Activated CD8-positive, alpha-beta T cell treated with anti-CD3 and anti-CD28 coated beads, Interleukin-2, amount 10 ng/mL, durations not matched to agents 7 days and 5 days (primary cell): ENCODE measurements at places on chromosomes 7 and 10.

GRCh38 chr10:21515361-21516241 is 9.9 kb downstream of the SKIDA1 start:
- DNase-seq, result no peak

DNA sequence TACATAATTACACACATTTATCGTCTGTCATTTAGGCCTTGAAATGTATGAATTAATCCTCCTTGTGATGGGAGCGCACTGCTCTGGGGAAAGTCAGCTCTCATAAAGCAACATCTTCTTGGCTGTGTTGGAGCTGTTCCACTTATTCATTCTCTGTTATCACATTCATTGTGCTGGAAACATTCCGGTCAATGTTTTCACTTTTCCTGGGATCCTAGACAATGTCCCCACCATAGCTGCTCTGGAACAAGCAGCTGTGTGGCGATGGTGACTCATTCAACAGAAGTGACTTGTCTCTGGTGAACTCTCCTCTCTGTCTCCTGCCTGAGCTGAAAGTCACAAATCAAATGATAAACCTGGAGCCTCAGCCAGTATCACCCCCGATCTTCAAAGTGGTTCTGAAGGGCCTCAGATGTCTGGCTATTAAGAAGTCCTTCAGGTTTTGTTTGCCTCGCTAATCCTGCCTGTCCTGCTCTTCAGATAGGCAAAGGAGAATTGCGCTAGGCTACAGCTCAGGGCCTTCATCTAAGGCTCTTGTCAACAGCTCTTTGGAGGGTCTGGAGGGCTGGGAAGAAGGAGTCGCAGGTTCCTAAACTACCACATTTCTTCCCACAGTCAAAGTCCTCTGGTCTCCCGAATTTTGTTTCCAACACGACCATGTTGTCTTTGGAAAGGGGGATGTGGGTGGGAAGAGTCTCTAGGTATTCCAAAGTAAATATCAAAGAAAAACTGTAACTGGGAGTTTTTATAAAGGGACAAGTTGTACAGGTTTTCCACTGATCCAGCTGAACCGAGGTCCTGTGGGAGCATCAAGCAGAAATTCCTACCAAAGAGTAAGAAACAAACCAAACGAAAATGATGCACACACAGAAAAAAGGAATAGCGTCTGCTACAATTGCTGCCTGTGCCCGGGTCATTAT is 29.3 kb downstream of the KLF6 start:
- no peak for DNase-seq

GRCh38 chr7:155965010-155965409 is 152.7 kb upstream of the SHH start:
- DNase-seq, result peak; percentile 50

GRCh38 chr7:27551803-27552400 is 110.8 kb downstream of the HIBADH start:
- no peak for DNase-seq

GRCh38 chr10:396535-397220 is 261.4 kb downstream of the ZMYND11 start:
- DNase-seq, result no peak

DNA sequence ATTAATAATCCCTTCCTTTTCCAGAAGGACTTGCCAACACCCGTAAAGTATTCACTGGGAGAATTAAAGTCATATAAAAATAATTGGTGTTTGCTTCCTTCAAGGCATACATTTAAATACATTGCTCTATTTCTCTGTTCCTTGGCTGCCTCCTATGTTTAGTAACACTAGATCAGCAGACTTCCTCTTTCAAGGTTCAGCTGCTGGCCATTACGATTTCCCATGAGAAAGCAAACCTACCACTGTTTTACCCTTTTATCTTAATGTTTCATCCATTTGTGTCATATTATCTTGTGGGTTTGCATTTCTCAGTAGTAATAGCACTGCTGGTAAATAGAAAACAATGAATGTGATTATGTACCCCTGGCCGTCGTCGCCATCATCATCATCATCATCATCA is 313.8 kb upstream of the BMPER start:
- DNase-seq, result no peak

- DNase-seq, result no peak
Measured at GRCh38 chr10:91575044-91575610, 57.7 kb downstream of the PPP1R3C start.

GRCh38 chr7:102101926-102102325 is 184.7 kb upstream of the SH2B2 start:
- no peak for DNase-seq

- no peak for DNase-seq
Measured at GRCh38 chr10:182441-183201, 47.4 kb downstream of the ZMYND11 start.

GRCh38 chr10:14581553-14582321 is 193.0 kb downstream of the FAM107B start:
- no peak for DNase-seq

- DNase-seq, result no peak
Measured at GRCh38 chr7:136533732-136534131, 334.7 kb upstream of the CHRM2 start.

DNA sequence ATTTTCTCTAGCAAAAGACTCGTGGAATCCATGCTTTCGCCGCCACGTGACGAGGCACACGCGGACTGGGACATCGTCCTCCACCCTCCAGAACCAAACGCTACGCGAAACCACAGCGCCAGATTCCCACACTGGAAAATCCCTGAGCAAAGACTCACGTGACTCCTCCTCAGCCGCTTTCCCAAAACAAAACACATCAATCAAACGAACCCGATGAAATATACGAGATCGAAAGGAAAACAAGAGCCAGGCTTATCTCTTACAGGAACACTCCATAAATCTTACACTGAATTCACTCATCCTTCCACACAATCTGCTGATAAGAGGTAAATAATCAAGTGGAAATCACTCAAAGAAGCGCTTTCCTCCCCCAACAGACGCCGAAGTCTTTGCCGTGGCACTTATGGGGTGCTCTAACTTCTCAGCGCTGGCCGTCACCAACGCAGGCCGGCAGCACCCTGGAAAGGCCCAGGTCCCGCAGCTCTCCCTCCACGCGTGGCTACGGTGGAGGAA is 23.8 kb downstream of the DIP2C start:
- DNase-seq, result no peak

- DNase-seq, result no peak
Measured at GRCh38 chr10:116126954-116127695, 145.9 kb downstream of the GFRA1 start.

DNA sequence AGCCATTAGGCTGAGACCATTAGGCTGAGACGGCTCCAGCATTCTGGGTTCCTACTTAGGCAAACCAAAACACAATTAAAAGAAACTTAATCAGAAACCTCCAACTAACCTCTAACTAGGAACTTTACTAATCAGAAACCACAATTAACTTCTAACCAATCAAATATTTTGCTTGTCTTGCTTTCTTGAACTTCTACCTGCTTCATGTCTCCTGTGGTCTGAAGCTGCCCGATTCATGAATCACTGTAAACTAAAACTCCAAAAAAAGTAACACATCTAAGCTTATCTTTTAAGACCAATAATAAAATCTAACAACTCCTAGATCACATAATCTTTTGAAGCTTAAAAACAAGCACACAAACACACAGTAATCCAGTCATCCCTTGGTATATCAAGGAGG is 76.1 kb downstream of the PDSS1 start:
- DNase-seq, result no peak

DNA sequence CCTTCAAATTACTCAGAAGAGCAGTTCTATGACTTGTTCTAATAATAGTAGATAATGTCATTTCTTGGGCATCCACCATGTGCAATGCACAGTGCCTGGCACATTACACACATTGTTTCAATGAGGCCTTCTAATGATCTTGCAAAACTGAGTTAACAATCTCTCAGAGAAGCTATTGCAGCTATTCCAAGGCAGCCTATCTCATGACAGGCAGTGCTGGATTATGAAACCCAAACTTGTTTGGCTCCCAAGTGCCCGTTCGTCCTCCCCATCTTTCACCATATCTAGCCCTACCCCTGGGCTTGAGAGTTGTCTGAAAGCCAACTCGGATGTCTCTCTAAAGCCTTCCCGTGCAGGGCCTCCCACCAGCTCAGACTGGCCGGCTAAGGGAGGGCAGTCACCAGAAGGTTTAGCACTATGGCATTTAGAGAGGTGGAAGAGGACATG is 405.1 kb downstream of the PLXNA4 start:
- no peak for DNase-seq

- DNase-seq, result no peak
Measured at GRCh38 chr10:9635691-9636090, 1382.0 kb upstream of the CELF2 start.

- no peak for DNase-seq
Measured at GRCh38 chr10:44172883-44173607, 211.9 kb downstream of the CXCL12 start.

GRCh38 chr10:48879451-48879850 is 60.2 kb downstream of the LRRC18 start:
- no peak for DNase-seq

- DNase-seq, result no peak
Measured at GRCh38 chr7:101779267-101779666, 38.2 kb upstream of the CUX1 start.

DNA sequence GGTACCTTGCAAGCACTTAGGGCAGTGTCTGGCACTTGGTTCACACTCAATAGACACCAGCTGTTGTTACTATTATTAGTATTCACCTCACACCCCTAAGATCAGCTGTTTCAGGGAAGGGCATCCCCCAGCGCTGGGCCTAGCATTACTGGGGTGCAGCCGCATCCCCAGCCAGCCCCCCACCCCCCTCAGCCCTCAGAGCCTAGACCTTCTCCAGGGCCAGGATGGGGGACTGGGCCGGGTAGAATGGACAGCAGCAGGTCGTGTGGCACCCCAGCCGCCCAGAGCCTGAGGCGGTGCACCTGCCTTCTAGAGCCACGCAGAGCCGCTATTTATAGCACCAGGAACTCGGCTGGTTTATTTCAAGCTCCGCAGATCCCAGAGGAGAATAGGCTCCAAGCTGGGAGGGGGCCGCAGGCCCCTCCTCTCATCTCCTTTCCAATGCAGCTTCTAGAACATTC is 60.5 kb downstream of the GTF2IRD1 start:
- no peak for DNase-seq

DNA sequence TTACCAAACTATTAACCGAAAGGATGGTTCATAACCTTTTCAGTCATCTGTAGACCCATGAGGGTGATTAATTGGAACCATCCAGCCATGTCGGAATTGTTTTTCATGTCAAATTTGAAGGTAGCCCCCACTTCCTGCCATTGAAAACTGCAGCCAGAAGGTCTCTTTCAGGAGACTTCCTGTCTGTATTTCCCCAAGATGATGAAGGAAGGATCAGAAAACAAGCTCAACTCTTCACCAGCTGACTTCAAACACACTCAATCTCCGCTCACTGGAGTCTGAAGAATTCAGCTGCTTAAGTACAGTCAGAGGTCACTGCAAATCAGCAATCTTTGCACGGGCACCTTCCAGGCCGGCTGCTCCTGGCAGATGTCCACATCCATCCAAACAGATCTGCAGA is 291.7 kb upstream of the NPVF start:
- DNase-seq, result no peak

DNA sequence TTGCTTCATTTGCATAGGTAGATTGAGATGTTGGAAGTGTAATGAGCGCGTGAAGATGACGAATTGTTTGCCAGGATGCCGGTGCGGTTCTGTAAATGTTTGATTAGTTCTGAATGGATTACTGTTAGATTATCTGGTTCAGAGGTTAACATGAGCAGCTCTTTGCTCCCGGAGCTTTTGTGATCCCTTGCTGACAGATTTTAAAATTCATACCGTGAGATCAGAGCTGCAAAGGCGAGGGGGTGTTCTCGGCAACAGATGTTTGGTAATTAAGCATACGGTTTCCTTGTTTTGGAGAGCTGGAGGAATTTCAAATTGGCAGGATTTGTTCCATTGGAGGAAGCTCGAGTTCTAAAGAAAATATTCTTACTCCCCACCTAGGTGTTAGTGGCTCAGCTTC is 237.8 kb upstream of the GPR26 start:
- no peak for DNase-seq

GRCh38 chr7:6446838-6447580 is 745 bp downstream of the DAGLB start:
- peak; percentile 50 for DNase-seq

GRCh38 chr10:11687357-11687771 is 54.8 kb upstream of the ECHDC3 start:
- DNase-seq, result no peak

- DNase-seq, result peak; percentile 15
Measured at GRCh38 chr10:71093531-71093930, 118.8 kb upstream of the UNC5B start.

DNA sequence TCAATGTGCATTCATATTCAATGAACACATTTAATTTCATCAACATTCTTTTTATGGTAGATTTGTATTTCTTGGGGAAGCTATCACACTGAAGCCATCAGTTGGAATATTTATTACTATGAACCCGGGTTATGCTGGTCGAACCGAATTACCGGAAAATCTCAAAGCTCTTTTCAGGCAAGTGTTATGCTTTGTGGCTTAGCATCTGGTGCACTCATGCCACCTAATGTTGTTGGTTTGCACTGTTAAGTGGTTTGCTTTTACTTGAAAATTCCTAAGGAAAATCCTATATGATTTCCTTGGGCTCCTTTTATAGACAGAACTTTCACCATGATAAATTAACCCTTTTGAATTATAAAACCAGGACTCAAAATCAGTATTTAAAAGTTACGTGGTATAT is 147.9 kb downstream of the DNAH11 start:
- DNase-seq, result no peak

GRCh38 chr7:75534727-75535307 is 42.7 kb downstream of the SPDYE5 start:
- DNase-seq, result no peak

DNA sequence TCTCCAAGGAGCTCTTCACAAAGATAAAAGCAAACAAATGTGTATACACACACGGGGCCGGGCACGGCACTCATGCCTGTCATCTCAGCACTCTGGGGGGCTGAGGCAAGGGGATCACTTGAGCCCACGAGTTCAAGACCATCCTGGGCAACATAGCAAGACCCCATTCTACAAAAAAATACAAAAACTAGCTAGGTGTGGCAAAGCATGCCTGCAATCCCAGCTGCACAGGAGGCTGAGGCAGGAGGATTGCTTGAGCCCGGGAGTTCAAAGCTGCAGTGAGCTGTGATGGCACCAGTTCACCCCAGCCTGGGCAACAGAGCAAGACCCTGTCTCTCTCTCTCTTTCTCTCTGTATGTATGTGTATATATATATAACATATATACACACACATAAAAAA is 22.3 kb downstream of the TTYH3 start:
- DNase-seq, result no peak

DNA sequence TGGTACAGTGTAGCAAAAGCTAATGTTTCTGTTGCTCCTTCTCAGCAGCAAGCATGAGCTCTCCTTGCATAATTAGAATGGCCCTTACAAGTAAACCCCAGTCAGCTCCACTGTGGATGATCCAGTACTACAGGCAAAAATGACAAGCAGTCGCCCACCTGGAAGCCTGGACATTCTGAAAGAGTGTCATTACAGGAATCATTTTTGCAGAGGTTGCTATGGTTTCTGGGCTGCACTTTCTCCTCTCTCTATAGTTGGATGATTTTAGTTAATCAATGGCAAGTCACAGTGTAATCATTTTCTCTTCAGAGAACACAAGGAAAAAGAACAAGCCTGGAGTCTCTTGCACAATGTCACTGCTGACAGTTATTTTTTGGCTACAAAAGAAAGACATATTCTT is 102.9 kb upstream of the MYO3A start:
- no peak for DNase-seq

GRCh38 chr7:42587806-42588205 is 324.1 kb downstream of the C7orf25 start:
- no peak for DNase-seq

- no peak for DNase-seq
Measured at GRCh38 chr10:71606257-71607081, 113.1 kb downstream of the C10orf105 start.
